ENCODE measurements at places on chromosomes 12 and 14. TPM values are rescaled to one million over a fixed set of nuclear protein-coding genes. Genes with fewer than 3 reads are reported as not detected.
A peak's percentile ranks its signal among the peaks of the same experiment; 100 is the strongest.

Gene ZNF664
- 84.2 TPM for total RNA-seq

Gene GPD1
- total RNA-seq, result 67.0 TPM

Gene RPGRIP1
- total RNA-seq, result 1.1 TPM

DNA sequence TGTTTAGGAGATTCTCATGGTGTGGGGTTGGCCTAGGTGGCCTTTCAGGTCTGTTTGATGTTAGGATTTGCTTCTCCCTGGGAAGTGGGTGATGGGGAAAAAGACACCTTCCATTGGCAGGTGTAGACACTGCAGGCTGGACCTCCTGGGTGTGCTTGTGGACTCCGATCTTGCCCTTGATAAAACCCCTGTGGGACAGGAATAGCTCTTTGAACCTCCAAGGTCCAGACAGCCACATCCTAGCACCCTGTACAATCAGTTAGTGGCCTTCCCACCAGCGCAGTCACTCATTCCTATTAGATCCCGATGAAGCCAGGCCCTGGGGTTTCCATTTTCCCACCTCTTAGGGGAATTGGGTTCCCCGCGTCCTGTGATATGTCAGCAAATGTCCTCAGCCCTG lies 28.5 kb downstream of the MEG3 start:
- no peaks in the 10 kb centered on the region for H3K4me1 ChIP-seq
- H3K36me3 ChIP-seq, result no peaks in the 10 kb centered on the region
- H3K27me3 ChIP-seq, result peaks cover 7% of the 10 kb centered on the region
- H3K4me3 ChIP-seq, result no peak overlapping the region

GRCh38 chr14:68495101-68496039 lies 297.5 kb downstream of the ZFP36L1 start:
- no peaks in the 10 kb centered on the region for H3K27me3 ChIP-seq
- no peak overlapping the region for H3K4me3 ChIP-seq
- H3K4me1 ChIP-seq, result no peaks in the 10 kb centered on the region
- no peak for DNase-seq
- H3K27ac ChIP-seq, result peak overlapping the region; percentile 42

GRCh38 chr14:33370426-33370825 lies 431.7 kb downstream of the NPAS3 start:
- DNase-seq, result no peak
- no peaks in the 10 kb centered on the region for H3K27me3 ChIP-seq
- no peaks in the 10 kb centered on the region for H3K4me1 ChIP-seq
- no peaks in the 10 kb centered on the region for H3K36me3 ChIP-seq

- no peak overlapping the region for H3K27ac ChIP-seq
- H3K36me3 ChIP-seq, result no peaks in the 10 kb centered on the region
- no peak overlapping the region for H3K4me3 ChIP-seq
- H3K4me1 ChIP-seq, result no peaks in the 10 kb centered on the region
- DNase-seq, result no peak
Observed at GRCh38 chr14:57732463-57733285, 133.2 kb downstream of the SLC35F4 start.

- no peak for DNase-seq
- no peak overlapping the region for H3K27ac ChIP-seq
- no peaks in the 10 kb centered on the region for H3K4me1 ChIP-seq
- H3K27me3 ChIP-seq, result no peaks in the 10 kb centered on the region
- H3K4me3 ChIP-seq, result no peak overlapping the region
Observed at GRCh38 chr12:19965196-19966038, 402.9 kb upstream of the PDE3A start.

DNA sequence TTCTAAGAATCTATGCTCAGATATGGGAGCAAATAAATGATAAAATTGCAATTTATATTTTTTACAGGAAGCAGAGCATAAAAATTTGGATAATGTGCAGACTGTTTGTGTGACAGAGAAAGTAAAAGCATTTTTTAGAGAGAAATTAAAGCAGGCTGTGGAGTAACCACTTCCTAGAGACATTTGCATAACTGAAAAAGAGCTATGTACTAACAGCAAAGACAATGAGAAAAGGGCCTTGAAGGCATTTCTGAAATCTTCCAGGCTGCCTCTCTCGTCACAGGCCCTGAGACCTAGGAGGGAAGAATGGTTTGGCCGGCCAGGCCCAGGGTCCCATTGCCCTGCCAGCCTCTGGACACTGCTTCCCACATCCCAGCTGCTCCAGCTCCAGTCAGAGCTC lies 247.2 kb downstream of the ALX1 start:
- H3K27ac ChIP-seq, result no peak overlapping the region
- H3K4me3 ChIP-seq, result no peak overlapping the region
- H3K27me3 ChIP-seq, result no peaks in the 10 kb centered on the region
- no peaks in the 10 kb centered on the region for H3K36me3 ChIP-seq
- no peaks in the 10 kb centered on the region for H3K4me1 ChIP-seq
- DNase-seq, result no peak

- H3K4me1 ChIP-seq, result no peaks in the 10 kb centered on the region
- no peaks in the 10 kb centered on the region for H3K27me3 ChIP-seq
- no peak overlapping the region for H3K27ac ChIP-seq
- DNase-seq, result no peak
- no peak overlapping the region for H3K4me3 ChIP-seq
Observed at GRCh38 chr12:45756666-45757065, 27.2 kb downstream of the ARID2 start.

- H3K4me3 ChIP-seq, result peak overlapping the region; percentile 72
- H3K4me1 ChIP-seq, result peaks cover 22% of the 10 kb centered on the region
- H3K27me3 ChIP-seq, result no peaks in the 10 kb centered on the region
- no peak for DNase-seq
- H3K36me3 ChIP-seq, result no peaks in the 10 kb centered on the region
Observed at GRCh38 chr14:67620217-67620785, 581 bp downstream of the ARG2 start.
